Activated T-cell treated with anti-CD3 and anti-CD28 coated beads, Interleukin-2, amount 50 U/mL, for 4 hours (primary cell): ENCODE measurements at places on chromosomes 1 and 21.

GRCh38 chr1:58764294-58764978 lies 19.4 kb downstream of the JUN start:
- DNase-seq = no peak

- no peak for DNase-seq
These were observed 252.1 kb downstream of the TM2D1 start for GRCh38 chr1:61472876-61473275.

- DNase-seq = no peak
These were observed 53.8 kb upstream of the HPDL start for GRCh38 chr1:45272913-45273371.

GRCh38 chr21:17461582-17461981 lies 51.3 kb upstream of the CXADR start:
- no peak for DNase-seq
